ENCODE measurements at places on chromosomes 11 and 22.

DNA sequence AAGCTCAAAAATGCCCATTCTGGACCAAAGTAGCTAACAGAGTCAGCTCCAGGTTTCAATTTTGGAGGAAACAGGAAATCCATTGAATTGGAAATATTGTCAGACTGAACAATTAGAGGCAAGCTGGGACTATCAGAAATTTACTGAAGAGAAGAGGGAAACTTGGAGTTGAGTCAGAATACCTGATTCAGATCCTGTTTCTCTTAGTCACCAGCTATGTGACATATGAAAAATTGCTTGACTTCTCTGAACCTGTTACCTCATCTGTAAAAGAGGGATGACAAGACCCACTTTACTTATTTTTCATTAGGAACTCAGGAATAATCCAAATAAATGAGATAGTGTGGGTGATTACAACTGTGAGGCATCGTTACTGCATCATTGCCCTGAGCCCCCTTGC, 148.9 kb upstream of the CADM1 start:
- DNase-seq, result peak; percentile 63

DNA sequence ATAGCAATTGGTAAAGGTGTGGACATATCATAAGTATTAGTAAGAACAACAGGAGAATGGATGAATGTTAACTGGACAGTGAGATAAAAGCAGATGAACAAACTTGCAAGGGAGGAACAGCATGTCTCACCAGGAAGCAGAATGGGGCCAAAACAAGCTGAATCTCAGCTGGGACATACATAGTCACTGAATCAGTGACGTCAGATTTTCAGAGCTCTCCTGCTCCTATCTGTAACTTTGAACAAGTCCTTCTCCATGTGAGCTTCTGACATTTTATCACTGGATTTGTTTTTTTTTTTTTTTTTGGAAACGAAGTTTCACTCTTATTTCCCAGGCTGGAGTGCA, 118.7 kb downstream of the BBOX1 start:
- DNase-seq, result peak; percentile 33

DNA sequence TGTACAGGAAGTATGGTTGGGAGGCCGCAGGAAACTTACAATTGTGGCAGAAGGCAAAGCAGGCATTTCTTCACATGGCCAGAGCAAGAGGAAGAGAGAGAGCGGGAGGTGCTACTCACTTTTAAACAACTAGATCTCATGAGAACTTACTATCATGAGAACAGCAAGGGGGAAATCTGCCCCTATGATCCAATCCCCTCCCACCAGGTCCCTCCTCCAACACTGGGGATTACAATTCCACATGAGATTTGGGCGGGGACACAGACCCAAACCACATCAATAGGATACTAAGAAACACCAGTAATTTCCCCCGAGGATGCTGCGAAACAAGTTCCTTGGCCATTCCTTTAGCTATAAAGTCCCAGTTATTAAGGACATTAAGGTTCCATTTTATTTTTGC, 94.1 kb upstream of the SC5D start:
- no peak for DNase-seq

DNA sequence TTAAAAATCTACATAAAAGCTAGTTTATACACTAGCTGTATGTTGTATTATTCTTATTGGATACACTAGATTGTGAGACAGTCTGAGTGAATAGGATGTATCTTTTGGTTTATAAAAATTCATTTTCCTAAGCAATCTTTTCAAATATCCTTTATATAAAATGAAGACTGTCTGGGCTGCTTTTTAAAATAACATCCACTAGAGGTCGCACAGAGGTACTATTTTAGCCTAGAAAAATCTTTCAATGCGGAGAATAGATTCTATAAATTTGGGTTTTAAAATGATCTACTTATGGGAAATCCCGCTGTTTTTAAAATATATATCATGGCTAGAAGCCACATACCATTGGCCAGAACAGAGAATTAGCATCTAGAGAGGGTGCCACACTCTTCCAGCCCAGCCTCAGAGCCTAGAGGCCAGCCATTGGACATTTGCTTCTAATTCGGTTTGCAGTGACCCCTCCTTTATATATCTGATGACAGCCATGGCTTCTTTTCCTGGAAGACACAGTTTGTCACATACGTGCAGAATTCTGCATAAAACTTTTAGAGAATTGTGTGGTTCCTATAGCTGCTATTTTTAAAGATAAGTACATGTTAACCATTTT, 7.3 kb downstream of the C11orf97 start:
- peak; percentile 30 for DNase-seq

- DNase-seq, result peak; percentile 35
Observed at GRCh38 chr11:61814247-61814957, 2.4 kb downstream of the FADS1 start.

DNA sequence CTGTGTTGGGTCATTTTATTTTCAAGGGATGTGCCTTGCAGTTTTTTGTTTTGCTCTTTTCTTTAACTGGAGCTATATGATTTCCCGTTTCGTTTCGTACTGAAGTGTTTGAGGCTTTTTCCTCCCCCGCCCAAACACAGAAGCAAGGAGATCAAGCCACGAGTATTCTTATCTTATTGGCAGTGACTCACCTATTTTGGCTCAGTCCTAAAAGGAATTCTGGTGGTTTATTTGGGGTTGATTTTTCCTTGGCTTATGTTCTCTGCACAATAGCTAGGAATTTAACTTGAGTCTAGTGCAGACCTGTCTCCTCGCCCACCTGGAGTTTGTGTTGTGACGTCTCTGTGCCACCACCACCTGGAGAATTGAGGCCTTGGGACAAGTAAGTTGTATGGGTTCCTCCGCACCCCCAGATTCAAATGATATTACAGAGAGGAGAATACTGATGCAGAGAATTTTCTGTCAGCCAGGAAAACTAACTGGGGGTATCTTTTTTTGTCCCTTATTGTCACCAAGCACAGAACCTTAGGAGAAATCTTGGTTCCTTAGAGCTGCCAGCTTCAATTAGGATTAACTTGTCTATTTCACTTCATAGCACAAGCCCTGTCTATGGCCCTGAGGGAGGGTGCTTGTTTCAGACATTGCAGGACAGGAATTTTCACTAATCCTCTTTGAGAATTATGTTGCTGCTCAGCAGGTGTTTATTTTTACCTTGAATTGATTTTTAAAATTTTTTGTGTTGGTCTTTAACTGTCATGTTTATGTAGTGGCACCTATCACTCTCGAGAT, 90.4 kb upstream of the BIRC3 start:
- DNase-seq, result peak; percentile 83

DNA sequence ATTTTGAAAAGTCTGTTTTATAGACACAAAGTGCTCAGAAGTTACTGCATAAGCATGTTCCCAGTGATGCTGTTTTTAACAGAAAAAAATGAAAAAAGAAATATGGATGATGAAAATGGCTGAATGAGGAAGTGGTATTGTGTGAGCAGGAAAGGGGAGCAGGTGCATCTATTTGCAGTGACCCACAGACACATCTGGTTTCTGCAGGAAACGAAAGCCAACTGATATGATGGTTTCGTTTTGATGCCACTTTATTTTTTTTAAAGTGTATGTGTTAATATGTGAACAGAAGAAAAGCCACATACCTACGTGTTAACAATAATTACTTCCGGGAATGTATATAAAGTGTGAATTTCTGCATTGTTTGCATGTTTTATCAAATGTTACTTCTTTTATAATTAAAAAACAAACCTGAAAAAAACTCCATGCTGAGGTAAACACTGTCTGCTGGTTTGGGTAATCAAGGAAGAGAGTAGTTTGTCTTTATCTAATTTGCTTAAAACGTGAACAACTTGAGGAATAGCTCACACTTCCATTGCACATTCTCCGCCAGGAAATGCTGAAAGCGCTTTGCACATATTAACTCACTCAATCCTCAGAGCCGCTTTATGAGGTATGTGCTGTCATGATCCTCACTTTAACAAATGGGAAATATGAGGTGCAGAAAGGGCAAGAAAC, 1335.9 kb downstream of the TBC1D22A start:
- no peak for DNase-seq

- DNase-seq, result no peak
Observed at GRCh38 chr11:122703541-122704272, 48.2 kb downstream of the UBASH3B start.

GRCh38 chr11:17651681-17652080, 67.7 kb upstream of the MYOD1 start:
- DNase-seq, result no peak

- no peak for DNase-seq
Observed at GRCh38 chr11:88355887-88356286, 18.4 kb upstream of the CTSC start.

- peak; percentile 64 for DNase-seq
Observed at GRCh38 chr11:44814881-44815592, 88.3 kb downstream of the TSPAN18 start.

GRCh38 chr22:49348631-49349030, 479.0 kb downstream of the BRD1 start:
- no peak for DNase-seq

DNA sequence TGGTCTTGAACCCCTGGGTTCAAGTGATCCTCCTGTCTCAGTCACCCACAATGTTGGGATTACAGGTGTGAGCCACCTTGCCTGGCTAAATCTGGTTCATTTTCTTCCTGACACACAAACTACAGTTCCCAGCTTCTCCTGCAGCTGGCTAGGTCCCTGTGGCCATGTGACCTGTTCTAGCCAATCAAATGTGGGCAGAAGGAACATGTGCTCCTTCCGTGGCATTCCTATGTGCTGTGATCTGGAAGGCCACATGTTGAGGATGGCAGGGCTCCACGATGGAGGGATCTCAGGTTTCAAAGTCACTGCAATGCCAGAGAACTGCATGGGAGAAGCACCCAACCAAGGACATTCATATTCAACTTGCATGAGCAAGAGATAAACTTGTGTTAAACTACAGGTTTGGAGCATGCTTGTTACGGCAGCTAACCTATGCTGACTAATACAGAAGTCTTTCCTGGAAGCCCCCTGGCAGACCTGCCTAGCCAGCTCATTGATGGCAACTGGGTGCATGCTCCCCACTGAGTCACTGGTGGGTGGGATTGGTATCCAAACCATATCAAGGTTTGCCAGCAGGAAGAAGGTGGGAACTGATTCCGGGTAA, 86.0 kb downstream of the RPS6KA4 start:
- peak; percentile 33 for DNase-seq

DNA sequence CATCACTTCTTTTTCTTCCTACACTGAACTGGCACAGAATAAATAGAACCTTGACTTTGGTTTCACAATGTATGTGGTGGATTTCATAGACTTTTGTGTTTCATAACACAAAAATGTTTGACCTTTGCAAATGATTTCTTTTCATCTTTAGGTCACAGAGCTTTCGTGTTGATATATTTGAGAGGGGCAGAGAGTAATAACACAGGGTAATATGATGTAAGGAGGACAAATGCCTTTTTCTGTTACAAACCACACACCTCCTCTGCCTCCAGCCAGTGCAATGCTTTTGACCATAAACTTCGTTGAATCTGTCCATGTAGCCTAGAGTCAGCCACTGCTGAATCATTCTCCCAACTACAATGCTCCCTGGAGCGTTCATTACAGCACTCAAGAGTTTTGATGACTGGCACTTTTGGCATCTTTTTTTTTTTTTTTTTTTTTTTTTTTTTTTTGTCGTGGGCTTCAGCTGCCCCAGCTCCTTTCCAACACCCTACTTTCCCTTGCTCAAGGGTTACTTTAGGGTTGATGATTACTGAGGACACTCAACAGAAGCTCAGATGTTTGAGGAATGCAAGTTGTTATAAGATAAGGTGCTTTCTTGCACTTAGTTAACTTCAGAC, 11.4 kb upstream of the CAT start:
- DNase-seq, result peak; percentile 90

DNA sequence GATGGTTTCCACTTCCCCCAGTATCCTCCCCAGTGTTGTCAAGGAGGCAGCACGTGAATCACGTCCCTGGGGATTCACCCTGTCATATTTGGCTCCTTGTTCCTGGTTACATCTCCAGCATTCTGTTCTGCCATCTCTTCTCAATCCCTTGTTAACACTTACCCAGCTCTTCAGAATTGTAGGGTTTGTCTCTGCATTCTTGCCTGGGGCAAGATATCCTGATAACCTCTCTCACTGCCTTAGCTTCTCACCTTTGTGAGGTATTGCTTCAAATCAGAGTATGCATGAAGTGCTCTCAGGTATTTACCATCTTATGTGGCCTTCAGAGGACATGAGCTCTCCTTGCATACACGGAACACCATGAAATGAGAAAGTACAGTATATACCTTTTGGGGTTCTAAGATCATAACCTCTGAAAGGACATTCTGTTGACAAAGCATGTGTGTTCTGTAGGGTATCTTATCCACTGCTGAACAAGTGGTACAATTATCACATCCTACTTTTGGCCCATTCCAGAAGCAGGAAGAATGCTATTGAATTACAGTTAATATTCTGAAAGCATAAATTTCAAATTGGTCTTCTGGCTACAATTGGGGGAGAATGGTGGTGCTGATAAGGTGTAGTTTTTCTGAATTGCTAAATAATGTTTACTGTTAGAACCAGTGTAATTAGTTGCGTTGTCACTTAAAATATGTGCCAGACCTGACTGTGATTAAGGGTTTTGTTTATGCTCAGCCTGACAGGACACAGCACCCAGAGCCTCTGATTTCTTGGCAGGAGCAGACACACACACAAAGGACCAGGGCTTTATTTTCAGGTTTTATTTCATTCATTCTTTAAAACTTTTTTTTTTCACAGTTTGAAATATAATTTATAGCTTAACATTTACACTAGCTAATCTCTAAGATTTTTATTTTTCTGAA, 32.7 kb downstream of the VSTM5 start:
- DNase-seq, result peak; percentile 11

DNA sequence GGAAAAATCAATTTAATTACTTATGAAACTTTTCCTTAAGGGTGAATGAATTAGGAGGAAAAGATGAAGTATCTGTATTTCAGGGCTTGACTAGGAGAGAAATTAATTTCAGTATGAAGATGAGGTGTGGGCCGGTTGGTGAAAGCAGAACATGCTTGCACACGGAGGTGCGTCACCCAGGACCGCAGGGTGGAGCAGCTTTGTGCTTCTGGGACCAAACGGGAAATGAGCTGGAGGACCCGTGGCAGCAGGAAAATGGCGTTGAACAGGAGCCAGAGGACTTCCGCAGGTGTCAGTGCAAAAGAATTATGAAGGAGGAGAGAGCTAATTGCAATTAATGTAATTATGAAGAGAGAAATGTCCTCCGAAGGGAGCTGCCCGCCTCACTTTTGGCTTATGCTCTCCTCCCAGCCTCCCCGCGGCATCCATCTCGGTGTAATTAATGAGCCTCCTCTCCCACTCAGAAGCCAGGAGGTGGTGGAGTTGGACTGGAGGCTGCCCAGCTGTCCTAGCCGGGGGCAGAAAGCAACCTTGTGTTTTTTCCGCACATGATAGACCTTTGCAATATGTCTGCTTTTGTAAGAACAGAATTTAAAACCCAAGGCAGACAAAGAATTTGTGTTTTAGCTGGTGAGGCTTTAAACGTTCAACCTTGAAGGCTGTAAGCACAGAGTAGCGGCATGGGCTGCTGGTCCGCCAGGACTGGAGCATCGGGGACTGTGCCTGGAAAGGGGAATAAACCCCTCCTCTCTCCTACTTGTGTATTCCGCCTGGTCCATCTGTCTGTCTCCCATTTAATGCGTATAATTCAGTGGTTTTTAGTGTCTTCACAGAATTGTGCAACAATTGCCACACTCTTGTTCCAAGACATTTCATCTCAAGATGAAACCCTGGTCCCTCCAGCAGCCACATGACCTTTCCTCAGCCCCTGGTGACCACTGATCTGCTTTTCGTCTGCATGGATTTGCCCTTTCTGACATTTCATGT, 180.6 kb downstream of the TBC1D22A start:
- DNase-seq, result peak; percentile 29

All from fibroblast of skin of right biceps (primary cell).